Ureter (tissue), 1 donor: ENCODE measurements at places on chromosomes 12 and 14.

DNA sequence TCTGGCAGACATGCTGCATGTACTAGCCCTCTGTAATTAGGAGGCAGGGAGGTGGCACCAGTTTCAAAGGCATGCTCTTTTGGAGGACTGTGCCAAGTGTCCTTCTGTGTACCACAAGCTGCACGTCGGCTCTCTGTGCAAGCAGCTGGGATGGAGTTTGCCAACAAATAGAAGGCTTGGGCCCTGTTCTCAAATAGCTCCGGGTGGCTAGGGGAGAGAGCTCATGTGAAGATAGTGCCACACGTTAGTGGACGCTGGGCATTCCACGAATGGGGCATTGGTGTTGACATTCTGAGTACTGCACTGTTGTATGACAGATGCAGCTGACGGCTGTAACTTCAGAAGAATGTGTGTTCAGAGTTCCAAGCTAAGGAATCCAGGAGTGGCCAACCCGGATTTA is 4.4 kb downstream of the AACS start:
- DNase-seq: no peak

DNA sequence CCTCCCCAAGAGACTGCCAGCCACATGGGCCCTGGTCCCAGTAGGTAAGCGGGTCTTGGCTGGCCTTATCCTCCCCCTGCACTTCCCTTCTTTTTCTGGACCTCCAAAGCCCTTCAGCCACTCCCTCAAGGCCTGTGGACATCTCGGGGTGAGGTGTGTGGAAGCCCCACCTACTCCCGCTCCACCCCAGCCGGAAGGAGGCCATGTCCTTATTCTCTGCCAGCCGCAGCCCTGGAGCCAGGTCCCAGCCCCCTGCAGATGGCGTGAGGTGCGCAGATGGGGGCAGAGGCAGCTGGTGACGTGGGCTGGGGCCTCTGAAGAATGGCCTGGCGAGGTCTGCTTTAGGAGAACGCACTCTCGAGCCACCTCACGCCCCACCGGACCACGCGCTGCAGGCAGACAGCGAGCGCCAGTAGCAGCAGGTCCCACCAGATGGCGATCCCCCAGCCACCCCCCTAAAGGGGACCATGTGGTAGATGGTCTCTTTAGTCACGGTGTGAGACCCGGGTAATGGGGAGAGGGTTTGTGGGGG is 167.1 kb downstream of the TSPAN9 start:
- DNase-seq: no peak

GRCh38 chr14:63299351-63300110 is 19.2 kb downstream of the GPHB5 start:
- DNase-seq: no peak

GRCh38 chr14:54622192-54622958 is 55.4 kb downstream of the SAMD4A start:
- no peak for DNase-seq

GRCh38 chr14:33773205-33774030 is 177.5 kb downstream of the EGLN3 start:
- no peak for DNase-seq

- no peak for DNase-seq
These were observed 309.1 kb downstream of the NRXN3 start for GRCh38 chr14:78479127-78479780.

DNA sequence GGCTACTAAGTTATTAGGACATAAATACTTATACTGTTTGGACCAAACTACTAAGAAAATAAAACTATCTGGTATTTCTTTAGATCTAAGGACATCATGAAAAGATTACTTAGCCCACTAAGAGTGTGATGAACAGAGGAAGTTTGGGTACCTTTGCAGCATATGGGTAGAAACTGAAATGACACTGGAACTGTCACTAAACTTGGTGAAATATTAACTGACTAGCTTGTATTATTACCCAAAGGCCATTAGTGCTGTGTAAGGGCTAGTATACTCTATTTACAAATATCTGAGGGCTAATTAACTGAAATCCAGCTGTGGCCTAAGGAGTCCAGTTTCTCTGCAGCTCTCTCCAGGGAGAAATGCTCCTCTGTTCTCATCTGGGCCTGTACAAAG is 45.5 kb downstream of the PAWR start:
- DNase-seq: no peak

- DNase-seq: no peak
These were observed 8.2 kb downstream of the SPRYD3 start for GRCh38 chr12:53070877-53071492.

DNA sequence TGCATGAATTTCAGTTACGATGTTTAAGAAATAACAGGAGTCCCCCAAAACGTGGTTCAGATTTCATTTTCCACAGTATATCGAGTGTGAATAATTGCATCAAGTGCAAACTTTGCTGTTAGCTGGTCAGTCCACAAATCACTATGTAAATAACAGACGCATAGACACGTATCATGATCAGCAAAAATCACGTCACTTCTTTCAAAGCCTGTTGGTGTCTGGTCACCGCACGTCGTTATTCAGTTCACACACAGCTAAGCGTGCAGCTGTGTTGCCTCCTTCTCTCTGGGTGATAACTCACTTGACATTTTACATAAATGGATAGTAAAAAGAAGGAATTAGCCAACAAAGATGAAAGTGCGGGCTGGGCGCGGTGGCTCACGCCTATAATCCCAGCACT is 126.8 kb upstream of the MED13L start:
- DNase-seq: no peak
